ENCODE measurements at places on chromosomes 1 and 21. TPM values are rescaled to one million over a fixed set of nuclear protein-coding genes. Genes with fewer than 3 reads are reported as not detected.

MARK1 gene
- 6.0 TPM for total RNA-seq

CD2 gene
- total RNA-seq = not detected

ADCY10 gene
- total RNA-seq = not detected

HLX gene
- 39.1 TPM for total RNA-seq

GRCh38 chr1:231601824-231602672 is 24.5 kb upstream of the DISC1 start:
- peak; percentile 66 for DNase-seq

DNA sequence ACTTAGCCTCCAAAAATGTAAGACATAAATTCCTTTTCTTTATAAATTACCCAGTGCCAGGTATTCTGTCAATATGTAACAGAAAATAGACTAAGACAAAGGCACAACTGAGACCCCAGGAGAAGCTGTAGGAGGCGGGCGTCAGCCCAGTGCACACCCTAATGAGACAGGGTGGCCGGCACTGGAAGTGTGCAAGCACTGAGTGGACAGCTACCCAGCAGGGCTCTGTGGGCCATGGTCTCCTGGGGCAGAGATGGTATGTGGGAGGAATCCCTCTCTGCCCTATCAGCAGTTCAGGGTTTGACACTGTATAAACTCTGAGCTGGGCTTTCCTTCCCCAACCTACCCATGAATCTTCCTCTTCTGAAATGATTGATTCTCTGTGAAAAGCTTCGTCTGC is 139.5 kb downstream of the GLIS1 start:
- no peak for DNase-seq

GRCh38 chr1:33276573-33277298 is 20.4 kb downstream of the ZNF362 start:
- no peak for DNase-seq

- no peak for DNase-seq
Measured at GRCh38 chr1:217590598-217590997, 40.3 kb downstream of the GPATCH2 start.

DNA sequence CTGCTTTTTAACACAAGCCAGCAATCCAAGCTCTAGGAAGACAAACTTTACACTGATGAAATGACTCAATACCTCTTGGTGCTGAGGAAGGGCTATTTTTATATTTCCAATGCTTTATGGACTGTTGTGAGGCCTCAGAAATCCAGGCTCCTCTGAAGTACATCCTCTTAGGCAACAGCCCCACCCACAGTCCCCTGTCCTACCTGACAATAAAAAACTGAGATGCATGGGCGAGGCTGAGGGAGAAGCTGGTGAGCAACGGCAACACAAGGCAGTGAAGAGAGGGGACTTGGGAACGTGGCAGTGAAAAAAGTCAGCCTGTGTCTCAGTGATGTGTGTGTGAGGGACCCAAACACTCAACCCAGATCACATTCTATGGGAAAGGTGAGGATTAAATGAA is 10.1 kb upstream of the CPT2 start:
- DNase-seq = no peak
